ENCODE measurements at places on chromosomes 3 and 15.

- no peak for DNase-seq
Measured at GRCh38 chr3:133940536-133940935, 44.9 kb upstream of the RAB6B start.

- no peak for DNase-seq
Measured at GRCh38 chr3:125160606-125161371, 51.8 kb downstream of the SLC12A8 start.

GRCh38 chr3:129596194-129597086 is 10.0 kb downstream of the PLXND1 start:
- no peak for DNase-seq

DNA sequence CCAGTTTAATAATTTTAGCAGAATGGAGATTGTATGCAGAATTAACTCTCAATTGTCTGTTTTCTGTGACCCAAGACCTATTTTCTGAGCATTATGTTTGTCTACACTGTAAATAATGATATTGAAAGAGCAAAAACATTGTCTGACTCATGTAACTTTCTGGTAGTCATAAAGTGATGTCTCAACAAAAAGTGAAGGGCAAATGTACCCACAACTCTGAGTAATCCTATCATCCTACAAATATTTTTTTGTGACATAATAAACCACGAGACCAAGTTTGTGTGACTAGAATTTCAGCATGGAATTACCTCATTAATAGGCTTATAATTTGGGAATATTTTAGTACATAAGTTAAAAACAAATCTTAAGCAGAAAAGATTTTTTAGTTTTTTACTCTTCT is 15.4 kb upstream of the ABHD10 start:
- DNase-seq = no peak

GRCh38 chr3:178042376-178042775 is 493.9 kb upstream of the KCNMB2 start:
- no peak for DNase-seq

All from stimulated activated CD4-positive, alpha-beta T cell treated with anti-CD3 and anti-CD28 coated beads, TNF-alpha, amount 100 ng/mL, for 1 hour (primary cell).